Activated CD8-positive, alpha-beta T cell treated with anti-CD3 and anti-CD28 coated beads, Interleukin-2, amount 10 ng/mL, durations not matched to agents 7 days and 5 days (primary cell): ENCODE measurements at places on chromosomes 1 and 21. TPM values are rescaled to one million over a fixed set of nuclear protein-coding genes. Genes with fewer than 3 reads are reported as not detected.
A peak's percentile ranks its signal among the peaks of the same experiment; 100 is the strongest.

RABGGTB gene
- 91.7 TPM for total RNA-seq

GRCh38 chr1:88729297-88729696, 45.2 kb downstream of the PKN2 start:
- H3K27ac ChIP-seq, result no peak overlapping the region
- H3K36me3 ChIP-seq, result peaks cover 27% of the 10 kb centered on the region
- H3K4me1 ChIP-seq, result peaks cover 4% of the 10 kb centered on the region

DNA sequence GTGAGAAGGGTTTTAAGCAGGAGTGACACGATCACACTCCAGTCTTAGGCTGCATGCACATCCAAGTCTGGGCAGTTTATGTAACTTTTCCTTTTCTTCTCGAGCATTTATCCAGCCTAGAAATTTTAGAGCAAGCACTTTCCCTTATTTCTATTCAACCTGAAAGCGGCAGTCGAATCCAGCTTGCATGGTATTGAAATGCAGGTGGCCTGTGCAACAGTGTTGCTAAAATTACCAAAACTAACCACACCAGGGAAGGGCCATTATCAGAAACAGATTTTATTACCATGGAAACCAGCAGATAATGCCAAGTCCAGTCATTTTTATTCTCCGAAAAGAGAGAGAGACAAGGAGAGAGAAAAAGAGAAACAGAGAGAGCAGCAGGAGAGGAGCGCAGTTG, 179.9 kb upstream of the ZC3H12A start:
- H3K4me1 ChIP-seq, result no peaks in the 10 kb centered on the region
- no peak for DNase-seq
- peaks cover 2% of the 10 kb centered on the region for H3K27me3 ChIP-seq
- no peak overlapping the region for H3K27ac ChIP-seq

DNA sequence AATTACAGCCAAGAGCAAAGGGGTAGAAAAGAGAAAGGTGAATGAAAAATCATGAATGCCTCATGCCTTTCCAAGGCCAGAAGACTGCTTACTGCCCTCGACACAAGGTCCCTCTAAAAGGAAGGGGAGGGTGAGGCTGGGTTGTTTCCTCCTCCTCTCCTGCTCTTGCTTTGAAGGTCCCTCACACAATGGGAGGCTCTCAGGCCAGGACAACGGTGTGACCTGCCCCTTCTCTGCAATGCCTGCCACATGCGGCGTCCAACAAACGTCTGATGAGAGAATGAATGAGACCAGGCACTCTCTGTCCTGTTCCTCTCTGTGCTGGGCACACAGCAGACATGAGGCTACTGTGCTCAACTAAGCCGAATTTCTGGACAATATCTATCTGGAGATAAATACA, 51.3 kb downstream of the SSBP3 start:
- H3K27me3 ChIP-seq, result no peaks in the 10 kb centered on the region
- DNase-seq, result no peak
- H3K36me3 ChIP-seq, result peaks cover 29% of the 10 kb centered on the region
- peaks cover 80% of the 10 kb centered on the region for H3K4me1 ChIP-seq
- no peak overlapping the region for H3K4me3 ChIP-seq
- H3K27ac ChIP-seq, result no peak overlapping the region

GRCh38 chr1:205932776-205933175, 10.5 kb downstream of the SLC26A9 start:
- H3K36me3 ChIP-seq, result no peaks in the 10 kb centered on the region
- H3K27ac ChIP-seq, result no peak overlapping the region
- no peaks in the 10 kb centered on the region for H3K4me1 ChIP-seq
- no peak overlapping the region for H3K4me3 ChIP-seq
- H3K27me3 ChIP-seq, result peaks cover 6% of the 10 kb centered on the region
- DNase-seq, result no peak

ASAP3 gene
- 0.83 TPM for total RNA-seq

DNA sequence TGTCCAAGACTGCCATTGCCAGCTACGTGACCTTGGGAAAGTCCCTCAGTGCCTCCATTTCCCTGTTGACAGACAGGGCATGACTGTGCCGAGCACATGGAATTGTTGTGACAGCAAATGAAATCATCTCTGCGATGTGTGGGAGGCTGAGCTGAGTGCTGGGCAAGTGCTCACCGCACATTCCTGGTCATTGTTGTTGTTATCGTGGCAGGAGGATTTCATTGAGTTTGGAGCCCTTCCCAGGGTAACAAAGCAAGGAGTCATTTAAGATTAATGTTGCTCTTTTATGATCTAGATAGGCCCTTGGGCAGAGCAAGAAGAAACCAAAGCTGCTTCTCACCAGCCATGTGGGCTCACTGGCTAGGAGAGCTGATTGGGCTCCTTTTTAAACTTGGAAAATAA, 39.6 kb upstream of the ITPKB start:
- DNase-seq, result no peak
- H3K27me3 ChIP-seq, result peaks cover 6% of the 10 kb centered on the region
- no peaks in the 10 kb centered on the region for H3K36me3 ChIP-seq
- H3K27ac ChIP-seq, result no peak overlapping the region
- H3K4me3 ChIP-seq, result no peak overlapping the region
- no peaks in the 10 kb centered on the region for H3K4me1 ChIP-seq

IGFN1 gene
- total RNA-seq, result not detected

- H3K36me3 ChIP-seq, result no peaks in the 10 kb centered on the region
- DNase-seq, result no peak
- H3K27me3 ChIP-seq, result no peaks in the 10 kb centered on the region
- no peak overlapping the region for H3K4me3 ChIP-seq
These were observed 899.7 kb downstream of the ADGRL2 start for GRCh38 chr1:82700476-82700875.

GRCh38 chr1:7346070-7346596, 425.0 kb upstream of the VAMP3 start:
- no peaks in the 10 kb centered on the region for H3K4me1 ChIP-seq
- DNase-seq, result no peak
- H3K4me3 ChIP-seq, result no peak overlapping the region

GRCh38 chr1:54260810-54261209, 60.8 kb downstream of the MRPL37 start:
- no peak for DNase-seq
- H3K27ac ChIP-seq, result peak overlapping the region; percentile 63
- H3K36me3 ChIP-seq, result peaks cover 13% of the 10 kb centered on the region
- H3K4me1 ChIP-seq, result peaks cover 17% of the 10 kb centered on the region
- H3K4me3 ChIP-seq, result no peak overlapping the region

GRCh38 chr21:29181799-29182470, 51.5 kb downstream of the MAP3K7CL start:
- no peak overlapping the region for H3K27ac ChIP-seq
- H3K4me1 ChIP-seq, result peaks cover 6% of the 10 kb centered on the region
- H3K27me3 ChIP-seq, result no peaks in the 10 kb centered on the region
- H3K4me3 ChIP-seq, result no peak overlapping the region

CADM3 gene
- not detected for total RNA-seq

GRCh38 chr1:26839339-26839722, 12.8 kb downstream of the ZDHHC18 start:
- peak overlapping the region; percentile 63 for H3K27ac ChIP-seq
- H3K36me3 ChIP-seq, result peaks cover 59% of the 10 kb centered on the region
- H3K4me1 ChIP-seq, result peaks cover 19% of the 10 kb centered on the region
- DNase-seq, result no peak
- no peak overlapping the region for H3K4me3 ChIP-seq
- no peaks in the 10 kb centered on the region for H3K27me3 ChIP-seq

SH2D1B gene
- total RNA-seq, result not detected

ACTL8 gene
- not detected for total RNA-seq

- no peaks in the 10 kb centered on the region for H3K4me1 ChIP-seq
- no peak overlapping the region for H3K4me3 ChIP-seq
- peaks cover 8% of the 10 kb centered on the region for H3K27me3 ChIP-seq
- H3K36me3 ChIP-seq, result no peaks in the 10 kb centered on the region
- DNase-seq, result no peak
These were observed 66.9 kb upstream of the KCNE2 start for GRCh38 chr21:34296878-34297277.

DNA sequence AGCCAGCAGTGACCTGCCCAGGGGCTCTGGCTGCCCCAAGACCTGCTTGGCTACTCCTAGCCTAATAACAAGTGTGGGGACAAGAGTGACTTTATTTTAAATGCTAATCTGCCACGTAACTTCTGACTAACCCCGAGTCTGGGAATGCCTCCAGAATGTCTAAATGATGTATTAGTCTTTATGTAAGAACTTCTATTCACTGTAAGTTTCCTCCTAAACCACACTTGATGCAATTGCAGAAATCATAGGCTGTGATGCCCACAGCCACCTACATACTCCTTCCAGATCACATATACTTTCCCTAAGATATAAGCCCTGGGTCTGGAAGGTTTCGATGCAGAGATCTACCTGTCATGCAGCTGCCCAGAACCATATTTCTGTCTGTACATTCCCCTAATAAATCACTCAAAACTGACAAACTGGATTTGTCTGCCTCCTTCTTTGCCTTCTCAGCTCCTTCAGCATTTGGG, 5.9 kb upstream of the VPS45 start:
- DNase-seq, result no peak
- no peak overlapping the region for H3K4me3 ChIP-seq
- no peaks in the 10 kb centered on the region for H3K36me3 ChIP-seq
- H3K27me3 ChIP-seq, result no peaks in the 10 kb centered on the region
- H3K27ac ChIP-seq, result no peak overlapping the region

- no peak overlapping the region for H3K27ac ChIP-seq
- H3K4me1 ChIP-seq, result peaks cover 3% of the 10 kb centered on the region
- H3K27me3 ChIP-seq, result no peaks in the 10 kb centered on the region
These were observed 27.5 kb downstream of the KCNC4 start for GRCh38 chr1:110237386-110238152.

GRCh38 chr1:147837129-147837963, 65.2 kb upstream of the GJA8 start:
- no peaks in the 10 kb centered on the region for H3K36me3 ChIP-seq
- H3K27ac ChIP-seq, result no peak overlapping the region
- no peak for DNase-seq
- H3K27me3 ChIP-seq, result peaks cover 13% of the 10 kb centered on the region

HCN3 gene
- 4.9 TPM for total RNA-seq

PRDM16 gene
- total RNA-seq, result 0.21 TPM

CRP gene
- not detected for total RNA-seq

- H3K4me3 ChIP-seq, result no peak overlapping the region
- no peaks in the 10 kb centered on the region for H3K27me3 ChIP-seq
- H3K4me1 ChIP-seq, result no peaks in the 10 kb centered on the region
- no peaks in the 10 kb centered on the region for H3K36me3 ChIP-seq
These were observed 414.2 kb downstream of the KCNT2 start for GRCh38 chr1:196193896-196194559.

- no peak for DNase-seq
- H3K4me3 ChIP-seq, result no peak overlapping the region
- H3K27me3 ChIP-seq, result no peaks in the 10 kb centered on the region
These were observed 163.2 kb upstream of the CACYBP start for GRCh38 chr1:174836543-174836942.

RHD gene
- not detected for total RNA-seq

DNA sequence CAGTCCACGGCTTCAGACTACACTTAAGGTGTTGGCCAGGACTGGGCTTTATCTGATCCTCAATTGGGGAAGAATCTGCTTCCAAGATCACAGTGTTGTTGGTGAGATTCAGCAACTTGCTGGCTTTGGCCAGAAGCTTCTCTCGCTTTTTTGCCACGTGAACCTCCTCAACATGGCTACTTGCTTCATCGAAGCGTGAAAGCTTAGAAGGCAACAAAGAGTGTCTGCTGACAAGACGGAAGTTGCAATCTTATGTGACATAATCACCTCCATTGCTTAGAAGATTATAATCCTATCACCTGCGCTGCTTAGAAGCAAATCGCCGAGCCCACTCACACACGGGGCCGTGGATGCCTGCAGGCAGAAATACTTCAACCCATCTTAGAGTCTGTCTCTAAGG, 10.4 kb upstream of the ITPKB start:
- peaks cover 3% of the 10 kb centered on the region for H3K4me1 ChIP-seq
- H3K27ac ChIP-seq, result no peak overlapping the region
- no peak overlapping the region for H3K4me3 ChIP-seq
- no peak for DNase-seq

LMOD1 gene
- total RNA-seq, result not detected

- no peaks in the 10 kb centered on the region for H3K36me3 ChIP-seq
- H3K4me1 ChIP-seq, result no peaks in the 10 kb centered on the region
- H3K27me3 ChIP-seq, result no peaks in the 10 kb centered on the region
- no peak overlapping the region for H3K4me3 ChIP-seq
- no peak for DNase-seq
These were observed 91.6 kb downstream of the ZC3H11B start for GRCh38 chr1:219521325-219521724.

DNA sequence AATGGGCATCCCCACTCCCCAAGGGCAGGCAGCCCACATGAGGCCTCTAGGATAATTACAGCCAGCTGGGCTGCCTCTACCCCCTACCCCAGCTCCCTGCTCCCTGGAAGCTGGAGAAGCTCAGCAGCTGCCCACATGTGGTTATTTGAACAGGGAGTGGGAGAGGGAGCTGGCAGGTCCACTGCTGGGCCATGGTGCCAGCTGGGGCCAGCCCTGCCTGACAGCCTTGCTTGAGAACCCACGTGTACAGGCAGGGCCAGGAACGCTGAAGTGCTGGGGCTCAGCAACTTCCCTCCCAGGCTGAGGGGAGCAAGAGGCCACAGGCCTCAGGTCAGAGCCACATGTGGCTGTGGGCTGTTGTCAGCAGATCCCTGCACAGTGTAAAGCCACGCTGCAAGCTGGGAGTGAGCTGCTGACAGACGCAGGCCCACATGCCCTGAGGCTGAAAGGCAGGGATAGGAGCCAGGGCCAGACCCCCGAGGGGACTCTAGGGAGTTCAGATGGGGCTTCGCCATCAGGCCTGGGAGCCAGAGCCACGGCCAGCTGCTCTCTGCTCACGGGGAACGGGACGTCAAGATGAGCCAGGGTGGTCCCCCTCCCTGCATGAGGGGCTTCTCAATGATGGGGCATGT, 129.0 kb downstream of the SYF2 start:
- peaks cover 12% of the 10 kb centered on the region for H3K27me3 ChIP-seq
- peak overlapping the region; percentile 54 for H3K27ac ChIP-seq
- H3K4me1 ChIP-seq, result peaks cover 69% of the 10 kb centered on the region
- H3K4me3 ChIP-seq, result no peak overlapping the region

SLC2A5 gene
- total RNA-seq, result not detected

DNA sequence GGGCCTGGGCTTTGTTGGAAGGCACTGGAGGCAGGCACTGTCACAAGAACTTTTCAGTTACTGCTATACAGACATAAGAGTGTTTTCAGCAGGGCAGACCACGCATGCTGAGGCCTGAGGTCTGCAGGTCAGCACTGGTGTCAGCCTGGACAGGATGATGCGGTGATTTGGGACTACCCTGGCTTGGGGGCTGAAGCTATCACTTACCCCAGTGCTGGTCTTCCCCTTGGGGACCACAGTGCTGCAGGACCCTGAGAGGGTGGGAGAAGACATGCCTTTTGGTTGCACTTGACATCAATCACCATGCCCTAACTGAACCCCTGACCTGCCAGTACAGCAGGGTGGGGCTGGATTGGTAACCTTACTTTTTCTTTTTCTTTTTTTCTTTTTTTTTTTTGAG, 9.2 kb downstream of the DMRTB1 start:
- DNase-seq, result no peak
- H3K4me3 ChIP-seq, result no peak overlapping the region
- no peaks in the 10 kb centered on the region for H3K36me3 ChIP-seq
- H3K27me3 ChIP-seq, result no peaks in the 10 kb centered on the region

- no peaks in the 10 kb centered on the region for H3K36me3 ChIP-seq
- no peak overlapping the region for H3K4me3 ChIP-seq
- H3K27ac ChIP-seq, result no peak overlapping the region
- no peaks in the 10 kb centered on the region for H3K27me3 ChIP-seq
- no peak for DNase-seq
These were observed 201.0 kb downstream of the LYPLAL1 start for GRCh38 chr1:219374636-219375035.
